H54 (cell line): ENCODE measurements at places on chromosomes 6 and 20.

- no peak for DNase-seq
Measured at GRCh38 chr20:20463933-20464374, 96.0 kb downstream of the INSM1 start.

GRCh38 chr20:38873050-38873581 is 53.1 kb upstream of the FAM83D start:
- no peak for DNase-seq

- no peak for DNase-seq
Measured at GRCh38 chr20:2023151-2023550, 29.3 kb upstream of the PDYN start.

- no peak for DNase-seq
Measured at GRCh38 chr6:169539176-169539897, 162.5 kb downstream of the WDR27 start.

GRCh38 chr6:86682297-86682696 is 255.0 kb upstream of the HTR1E start:
- no peak for DNase-seq

DNA sequence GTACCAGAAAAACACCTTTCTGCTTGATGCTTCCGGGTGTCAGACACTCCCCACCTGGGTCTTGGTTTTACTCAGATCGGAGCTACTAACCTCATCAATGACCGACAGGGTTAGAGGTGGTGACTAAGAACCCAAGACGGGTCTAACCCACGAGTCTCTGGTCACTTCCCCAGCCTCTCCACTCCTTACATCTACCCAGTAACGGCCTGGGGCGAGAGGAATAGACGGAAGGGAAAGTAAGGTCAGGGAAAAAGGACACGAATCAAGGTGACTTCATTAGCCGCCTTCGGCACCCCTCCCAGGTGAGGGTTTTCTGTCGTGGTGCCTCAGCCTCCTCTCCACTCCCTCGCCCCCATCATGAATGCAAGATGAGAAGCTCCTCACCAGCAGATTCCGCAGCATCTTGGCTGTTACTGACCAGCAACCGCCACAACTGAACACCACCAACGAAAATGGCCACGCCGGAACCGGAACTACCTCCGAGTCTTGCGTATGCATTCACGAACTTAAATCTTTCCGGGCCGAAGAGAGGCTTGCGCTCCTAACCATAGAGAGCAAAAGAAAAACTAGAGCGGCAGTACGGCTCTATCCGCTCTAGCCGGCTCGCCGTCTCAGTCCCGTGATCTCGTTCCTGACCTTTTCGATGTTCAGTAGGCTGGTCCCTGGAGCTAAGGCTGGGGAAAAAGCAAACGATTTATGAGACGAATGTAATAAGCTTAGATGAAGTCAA is at the start of gene COX7A2:
TSS of gene COX7A2 (minus strand) at position 469 of the 730 bp plus-strand sequence. CDS start at position 402, 67 bp downstream.
- peak; percentile 57 for DNase-seq

DNA sequence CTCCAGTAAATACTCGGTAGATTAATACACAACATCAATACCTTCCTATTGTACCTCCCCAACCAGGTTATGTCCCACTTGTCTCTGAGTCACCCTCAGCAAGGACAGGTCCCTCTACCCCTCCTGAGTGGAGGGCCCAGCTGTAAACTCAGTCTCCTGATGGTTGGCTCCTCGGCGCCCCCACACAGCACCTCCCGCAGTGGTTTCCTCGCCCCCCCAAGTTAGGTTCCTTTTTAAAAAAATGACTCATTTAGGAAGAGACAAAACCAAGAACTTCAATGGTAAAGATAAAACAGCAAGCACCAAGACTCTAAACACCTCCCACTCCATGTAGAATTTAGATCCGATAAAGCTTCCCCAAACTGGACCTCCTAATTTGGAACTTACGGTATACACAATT is 83.5 kb downstream of the TRERF1 start:
- DNase-seq = no peak

GRCh38 chr20:62576815-62577489 is 65.4 kb upstream of the SLCO4A1 start:
- no peak for DNase-seq

DNA sequence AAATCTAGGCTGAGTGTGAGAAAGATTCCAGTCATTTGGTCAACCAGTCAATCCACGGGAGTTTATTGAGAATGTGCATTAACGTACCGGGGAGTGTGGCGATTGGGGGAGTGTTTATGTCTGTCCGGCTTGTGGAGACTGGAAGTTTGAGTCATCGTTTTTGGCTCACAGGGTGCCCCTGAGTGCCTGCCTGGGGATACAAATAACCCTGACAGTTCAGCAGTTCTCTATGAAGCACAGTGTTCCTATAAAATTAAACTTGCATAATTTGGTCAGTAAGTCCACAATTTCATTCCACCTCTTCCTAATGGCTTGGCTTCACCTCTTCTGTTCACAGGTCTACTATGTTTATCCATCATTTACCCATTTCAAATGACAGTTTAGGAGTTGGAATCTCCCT is 72.6 kb upstream of the PLEKHG1 start:
- peak; percentile 12 for DNase-seq

DNA sequence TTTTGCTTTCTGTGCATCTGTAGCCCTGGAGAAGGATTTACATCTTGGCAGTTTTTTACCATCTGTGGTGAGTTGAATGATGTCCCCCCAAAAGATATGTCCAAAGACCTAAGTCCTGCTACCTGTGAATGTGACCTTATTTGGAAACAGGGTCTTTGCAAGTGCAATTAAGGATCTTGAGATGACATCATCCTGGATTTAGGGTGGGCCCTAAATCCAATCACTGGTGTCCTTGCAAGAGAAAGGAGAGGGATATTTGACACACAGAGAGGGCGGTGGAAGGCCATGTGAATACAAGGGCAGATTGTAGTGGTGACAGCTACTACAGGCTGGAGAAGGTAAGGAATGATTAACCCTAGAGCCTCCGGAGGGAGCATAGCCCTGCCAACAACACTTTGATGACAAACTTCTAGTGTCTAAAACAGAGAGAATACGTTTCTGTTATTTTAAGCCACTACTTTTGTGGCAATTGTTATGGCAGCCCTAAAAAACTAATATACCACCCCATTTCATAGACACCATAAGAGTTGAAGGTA is 35.1 kb downstream of the MKKS start:
- no peak for DNase-seq
